ENCODE measurements at places on chromosomes 16 and 17. TPM values are rescaled to one million over a fixed set of nuclear protein-coding genes. Genes with fewer than 3 reads are reported as not detected.
A peak's percentile ranks its signal among the peaks of the same experiment; 100 is the strongest.

GSG1L gene
- not detected for total RNA-seq

GRCh38 chr16:88792078-88792550, 7.1 kb upstream of the PIEZO1 start:
- DNase-seq, result no peak

GRCh38 chr16:23835390-23836077, at the start of gene PRKCB:
Gene PRKCB (plus strand): TSS chr16:23835983.
- DNase-seq, result peak; percentile 90

DNA sequence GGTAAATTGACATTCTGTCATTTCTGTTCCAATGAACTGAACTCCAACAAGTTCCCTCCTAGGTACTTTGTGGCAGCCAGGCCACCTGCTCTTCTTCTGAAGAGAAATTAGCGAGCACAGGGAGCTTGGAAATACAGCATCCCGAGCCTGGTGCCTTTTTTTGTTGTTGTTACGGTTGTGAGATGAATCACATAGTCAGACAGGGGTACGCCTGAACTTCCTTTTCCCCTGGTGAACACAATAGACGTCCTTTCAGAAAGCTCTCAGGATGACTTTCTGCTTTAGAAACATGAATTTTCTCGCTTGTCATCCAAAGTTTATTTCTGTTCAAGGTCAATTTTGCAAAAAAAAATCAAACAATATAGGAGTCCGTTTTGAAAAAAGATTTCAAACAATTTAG, 53.9 kb upstream of the XYLT1 start:
- DNase-seq, result no peak

- no peak for DNase-seq
Observed at GRCh38 chr17:20986767-20987510, 55.9 kb downstream of the USP22 start.

AKAP1 gene
- 53.8 TPM for total RNA-seq

- DNase-seq, result no peak
Observed at GRCh38 chr17:69575346-69575761, 160.9 kb downstream of the MAP2K6 start.

DNA sequence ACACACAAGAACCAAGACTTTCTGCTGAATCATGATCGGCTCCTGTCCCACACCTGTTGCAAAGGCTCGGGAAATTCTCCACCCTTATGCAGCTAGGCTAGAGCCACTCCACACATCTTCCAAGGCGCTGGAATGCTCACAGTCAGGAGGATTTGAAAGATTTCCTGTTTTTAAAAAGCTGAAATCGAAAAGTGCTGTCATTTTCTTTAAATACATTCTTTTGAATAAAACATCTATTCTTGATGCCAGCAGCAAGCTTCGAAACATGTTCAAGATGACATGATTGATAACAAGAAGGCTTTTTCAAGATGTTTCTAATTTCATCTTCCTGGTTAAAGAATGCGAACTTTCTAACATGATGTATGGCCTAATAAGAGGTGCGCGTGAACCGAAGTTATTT, 219.7 kb upstream of the CDH5 start:
- DNase-seq, result no peak

DNA sequence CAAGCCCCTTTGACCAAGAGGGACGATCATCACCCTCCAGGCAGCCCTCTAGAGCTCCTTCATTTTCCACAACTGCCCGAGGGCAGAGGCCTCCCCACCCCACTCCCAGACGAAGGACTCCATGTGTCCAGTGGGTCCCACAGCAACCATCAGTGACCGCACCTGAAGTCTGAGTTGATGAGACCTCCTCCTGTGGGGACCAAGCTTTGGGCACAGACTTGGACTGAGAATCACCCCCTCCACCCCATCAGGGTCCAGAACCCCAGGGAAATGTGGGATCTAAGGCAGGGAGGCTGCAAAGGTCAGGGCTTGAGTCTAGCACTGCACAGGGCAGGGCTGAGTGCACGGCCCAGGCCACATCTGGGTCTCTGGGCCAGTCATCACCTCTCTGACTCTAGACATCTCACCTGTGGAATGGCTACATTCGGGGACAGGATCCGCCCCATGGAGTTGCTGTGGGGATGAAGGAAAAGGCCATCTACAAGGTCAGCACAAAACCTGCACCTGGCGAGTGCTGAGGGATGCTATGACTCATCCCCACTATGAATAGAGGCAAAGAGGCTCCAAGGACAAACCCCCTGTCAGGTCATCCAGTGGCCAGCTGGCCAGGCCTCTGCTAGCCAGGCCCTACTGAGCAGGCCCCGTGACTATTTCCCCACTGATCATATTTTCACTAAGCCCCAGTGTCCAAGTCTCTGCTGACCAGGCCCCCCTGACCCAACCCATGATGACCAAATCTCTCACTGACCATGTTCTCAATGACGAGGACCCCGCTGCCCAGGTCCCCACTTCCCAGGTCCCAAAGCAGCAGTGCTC, 38.4 kb downstream of the TNFRSF13B start:
- no peak for DNase-seq

- DNase-seq, result no peak
Observed at GRCh38 chr16:24101431-24101830, 154.7 kb upstream of the CACNG3 start.

- no peak for DNase-seq
Observed at GRCh38 chr17:79861413-79862216, 22.4 kb upstream of the CBX4 start.

FMNL1 gene
- 363 TPM for total RNA-seq

ABCC12 gene
- total RNA-seq, result not detected

- DNase-seq, result no peak
Observed at GRCh38 chr16:75836347-75837010, 110.2 kb upstream of the CPHXL start.

- DNase-seq, result no peak
Observed at GRCh38 chr17:63041722-63042121, 75.7 kb downstream of the TANC2 start.

DNA sequence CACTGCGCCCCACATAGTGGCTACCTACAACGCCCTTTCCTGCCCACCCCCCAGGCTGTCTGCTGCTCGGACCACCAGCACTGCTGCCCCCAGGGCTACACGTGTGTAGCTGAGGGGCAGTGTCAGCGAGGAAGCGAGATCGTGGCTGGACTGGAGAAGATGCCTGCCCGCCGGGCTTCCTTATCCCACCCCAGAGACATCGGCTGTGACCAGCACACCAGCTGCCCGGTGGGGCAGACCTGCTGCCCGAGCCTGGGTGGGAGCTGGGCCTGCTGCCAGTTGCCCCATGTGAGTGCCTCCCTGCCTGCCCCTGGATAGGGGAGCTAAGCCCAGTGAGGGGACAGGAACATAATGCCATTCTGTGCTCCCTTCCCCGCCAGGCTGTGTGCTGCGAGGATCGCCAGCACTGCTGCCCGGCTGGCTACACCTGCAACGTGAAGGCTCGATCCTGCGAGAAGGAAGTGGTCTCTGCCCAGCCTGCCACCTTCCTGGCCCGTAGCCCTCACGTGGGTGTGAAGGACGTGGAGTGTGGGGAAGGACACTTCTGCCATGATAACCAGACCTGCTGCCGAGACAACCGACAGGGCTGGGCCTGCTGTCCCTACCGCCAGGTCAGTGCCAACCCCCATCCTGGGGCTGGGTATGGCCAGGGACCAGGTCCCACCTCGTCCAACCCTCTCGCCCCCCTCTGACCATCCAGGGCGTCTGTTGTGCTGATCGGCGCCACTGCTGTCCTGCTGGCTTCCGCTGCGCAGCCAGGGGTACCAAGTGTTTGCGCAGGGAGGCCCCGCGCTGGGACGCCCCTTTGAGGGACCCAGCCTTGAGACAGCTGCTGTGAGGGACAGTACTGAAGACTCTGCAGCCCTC, 7.1 kb downstream of the GRN start:
- no peak for DNase-seq

GRCh38 chr17:28993645-28994426, 12.0 kb downstream of the SEZ6 start:
- no peak for DNase-seq

GRCh38 chr17:28992625-28993600, 12.9 kb downstream of the SEZ6 start:
- no peak for DNase-seq

DNA sequence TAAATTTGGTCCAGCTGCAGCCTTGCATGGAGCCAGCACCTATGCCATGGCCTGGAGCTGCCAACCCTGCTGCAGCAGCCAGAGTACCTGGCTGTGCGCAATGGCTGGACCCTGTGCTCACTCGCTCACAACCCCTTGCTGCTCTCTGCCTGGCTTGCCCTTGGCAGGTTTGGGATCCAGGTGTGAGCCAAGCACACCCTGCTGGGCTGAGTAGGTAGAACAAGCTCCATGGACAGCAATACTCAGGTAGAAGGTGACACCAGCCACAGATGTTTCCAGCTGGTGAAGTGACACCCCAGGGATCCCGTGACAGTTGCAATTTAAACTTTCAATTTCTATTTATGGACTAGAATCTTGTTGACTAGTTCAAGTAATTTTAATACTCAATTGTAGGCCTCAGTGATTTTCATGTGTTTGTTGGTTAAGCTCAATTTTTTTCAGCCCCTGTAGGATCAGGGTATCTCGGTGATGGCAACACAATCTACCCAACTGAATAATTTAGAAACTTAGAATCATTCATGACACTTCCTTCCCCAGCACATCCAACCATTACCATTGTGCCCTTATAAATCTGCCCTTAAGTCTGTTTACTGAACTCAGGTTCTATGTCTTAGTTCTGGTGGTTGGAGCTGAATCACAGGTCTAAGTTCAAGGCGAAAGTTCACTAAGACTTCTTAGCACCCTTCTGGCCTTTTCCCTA, 480.0 kb downstream of the PMP22 start:
- DNase-seq, result no peak

UBTF gene
- 215 TPM for total RNA-seq

All from activated T-helper 1 cell treated with anti-CD3 and anti-CD28 coated beads, Interleukin-12 subunit alpha, Interleukin-12 subunit beta, Interleukin-2, Interleukin-4 antibody, amounts not matched to agents 30 ng/mL and 10 ng/mL and 1 ng/mL, durations not matched to agents 14 hours and 24 hours and 36 hours (primary cell).